ENCODE measurements at places on chromosomes 4 and X.

- no peak for DNase-seq
Observed at GRCh38 chr4:89319756-89320155, 12.2 kb upstream of the GPRIN3 start.

- DNase-seq = no peak
Observed at GRCh38 chr4:85381968-85382367, 93.0 kb upstream of the ARHGAP24 start.

DNA sequence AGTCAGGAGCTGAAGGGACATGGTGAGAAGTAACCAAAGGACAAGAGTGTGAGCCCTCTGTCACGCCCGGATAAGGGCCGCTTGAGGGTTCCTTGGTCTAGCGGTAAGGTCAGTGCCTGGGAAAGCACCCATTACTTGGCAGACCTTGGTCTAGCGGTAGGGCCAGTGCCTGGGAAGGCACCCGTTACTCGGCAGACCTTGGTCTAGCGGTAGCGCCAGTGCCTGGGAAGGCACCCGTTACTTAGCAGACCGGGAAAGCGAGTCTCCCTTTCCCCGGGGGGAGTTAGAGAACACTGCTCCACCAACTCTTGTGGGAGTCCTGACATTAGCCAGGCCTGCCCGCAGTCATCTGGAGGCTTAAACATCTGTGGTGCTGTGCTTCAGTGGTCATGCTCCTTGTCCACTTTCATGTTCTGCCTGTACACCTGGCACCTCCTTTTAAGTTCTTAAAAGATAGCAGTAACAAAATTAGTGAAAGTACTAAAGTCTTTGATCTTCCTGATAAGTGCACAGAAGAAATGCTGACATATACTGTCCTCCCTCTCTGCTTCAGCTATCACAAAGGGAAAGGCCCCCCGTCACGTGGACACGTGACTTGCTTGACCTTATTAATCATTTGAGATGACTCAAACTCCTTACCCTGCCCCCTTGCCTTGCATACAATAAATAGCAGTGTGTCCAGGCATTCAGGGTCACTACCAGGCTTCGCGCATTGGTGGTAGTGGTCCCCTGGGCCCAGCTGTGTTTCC lies 9.3 kb upstream of the SEC24B start:
- no peak for DNase-seq

- DNase-seq = no peak
Observed at GRCh38 chr4:67743194-67743593, 11.0 kb downstream of the GNRHR start.

- no peak for DNase-seq
Observed at GRCh38 chr4:99438405-99438780, 3.3 kb upstream of the ADH7 start.

- DNase-seq = no peak
Observed at GRCh38 chr4:182143822-182144625, 99.2 kb upstream of the TENM3 start.

DNA sequence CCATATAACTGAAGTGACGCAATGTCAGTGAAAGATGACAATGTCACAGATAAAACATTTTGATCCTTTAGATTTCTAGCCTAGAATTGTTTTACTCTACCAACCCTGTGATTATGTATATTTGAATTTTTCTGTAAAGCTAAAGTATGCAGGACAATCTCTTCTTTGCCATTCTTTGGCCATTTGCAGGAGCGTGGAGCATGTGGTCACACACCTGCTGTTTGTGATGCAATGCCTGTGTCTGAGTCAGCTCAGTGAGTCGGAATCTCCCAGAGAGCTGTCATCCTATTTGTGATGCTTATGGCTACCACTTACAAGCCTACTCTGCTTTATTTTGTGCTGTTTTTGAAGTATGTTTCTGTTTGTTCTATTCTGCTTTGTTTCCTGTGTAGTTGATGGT lies 214.5 kb downstream of the NAF1 start:
- no peak for DNase-seq

DNA sequence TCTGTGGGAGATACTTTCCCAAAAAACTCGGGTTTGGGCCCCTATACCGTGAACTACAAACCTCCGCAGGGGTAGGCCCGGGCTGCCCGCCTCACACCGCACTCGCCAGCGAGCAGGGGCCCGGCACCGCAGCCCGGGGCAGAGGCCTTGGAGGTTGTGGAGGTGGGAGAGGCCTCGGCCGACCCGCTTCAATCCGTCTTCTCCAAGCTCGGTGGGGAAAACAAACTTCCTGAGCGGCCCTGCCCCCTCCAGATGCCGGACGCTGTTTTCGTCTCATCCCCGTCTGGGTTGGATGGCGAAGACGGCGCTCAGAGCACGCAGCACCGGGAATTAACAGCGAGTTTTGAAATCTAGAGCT lies 442 bp upstream of the MCUB start:
- no peak for DNase-seq
